ENCODE measurements at places on chromosomes 3 and 15.

DNA sequence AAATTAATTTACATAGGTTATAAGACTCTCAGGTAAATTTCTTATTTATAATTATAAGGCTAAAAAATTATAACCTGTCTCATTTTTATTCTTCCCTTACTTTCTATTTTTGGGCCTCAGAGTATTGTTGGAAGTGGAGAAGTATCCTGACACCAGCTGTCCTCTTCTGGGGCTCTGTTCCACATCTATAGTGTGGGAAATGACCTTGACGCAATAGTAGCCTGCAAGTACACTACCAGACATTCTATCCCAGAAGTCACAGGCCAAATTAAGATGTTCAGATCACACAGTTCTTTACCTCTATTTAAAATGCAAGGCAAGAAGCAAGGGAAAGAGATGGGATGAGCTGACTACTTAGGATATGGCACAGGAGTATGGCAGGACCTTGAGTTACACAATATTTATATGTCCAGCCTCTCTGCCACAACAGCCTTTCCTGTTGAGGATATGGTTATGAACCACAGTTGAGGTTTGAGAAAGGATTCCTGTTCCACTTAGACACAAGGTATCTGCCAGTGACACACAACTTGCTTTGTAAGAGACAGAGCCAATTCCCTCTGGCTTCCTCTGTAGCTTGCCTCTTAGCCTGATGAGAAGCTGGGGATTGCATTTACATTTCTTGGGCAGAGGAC, 158.0 kb upstream of the IL12A start:
- no peak for DNase-seq
- no peaks in the 10 kb centered on the region for H3K27me3 ChIP-seq
- H3K27ac ChIP-seq, result no peak overlapping the region
- H3K4me1 ChIP-seq, result peaks cover 12% of the 10 kb centered on the region
- H3K4me3 ChIP-seq, result no peak overlapping the region
- no peaks in the 10 kb centered on the region for H3K36me3 ChIP-seq

DNA sequence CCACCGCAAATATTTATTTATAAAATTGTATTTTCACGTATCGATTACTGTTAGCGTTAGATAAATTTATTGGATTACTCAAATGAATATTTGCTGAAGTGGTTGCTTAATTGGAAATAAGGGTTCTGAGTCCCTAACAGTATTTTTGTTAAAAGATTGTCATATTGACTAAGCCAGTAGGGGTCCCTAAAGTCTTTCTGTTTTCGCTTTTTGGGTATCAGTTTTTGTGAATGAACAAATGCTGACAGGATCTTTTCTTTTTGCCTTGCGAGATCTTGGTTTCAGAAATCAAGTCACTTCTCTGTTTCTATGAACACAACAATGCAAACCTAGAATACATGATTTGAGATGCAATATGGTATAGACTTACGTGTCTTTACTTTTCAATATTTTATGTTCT, 7.1 kb downstream of the RAD51 start:
- DNase-seq, result no peak
- H3K36me3 ChIP-seq, result peaks cover 31% of the 10 kb centered on the region
- peaks cover 5% of the 10 kb centered on the region for H3K4me1 ChIP-seq

GRCh38 chr3:96776818-96777217, 37.6 kb upstream of the EPHA6 start:
- no peak for DNase-seq
- no peaks in the 10 kb centered on the region for H3K36me3 ChIP-seq
- no peaks in the 10 kb centered on the region for H3K4me1 ChIP-seq

DNA sequence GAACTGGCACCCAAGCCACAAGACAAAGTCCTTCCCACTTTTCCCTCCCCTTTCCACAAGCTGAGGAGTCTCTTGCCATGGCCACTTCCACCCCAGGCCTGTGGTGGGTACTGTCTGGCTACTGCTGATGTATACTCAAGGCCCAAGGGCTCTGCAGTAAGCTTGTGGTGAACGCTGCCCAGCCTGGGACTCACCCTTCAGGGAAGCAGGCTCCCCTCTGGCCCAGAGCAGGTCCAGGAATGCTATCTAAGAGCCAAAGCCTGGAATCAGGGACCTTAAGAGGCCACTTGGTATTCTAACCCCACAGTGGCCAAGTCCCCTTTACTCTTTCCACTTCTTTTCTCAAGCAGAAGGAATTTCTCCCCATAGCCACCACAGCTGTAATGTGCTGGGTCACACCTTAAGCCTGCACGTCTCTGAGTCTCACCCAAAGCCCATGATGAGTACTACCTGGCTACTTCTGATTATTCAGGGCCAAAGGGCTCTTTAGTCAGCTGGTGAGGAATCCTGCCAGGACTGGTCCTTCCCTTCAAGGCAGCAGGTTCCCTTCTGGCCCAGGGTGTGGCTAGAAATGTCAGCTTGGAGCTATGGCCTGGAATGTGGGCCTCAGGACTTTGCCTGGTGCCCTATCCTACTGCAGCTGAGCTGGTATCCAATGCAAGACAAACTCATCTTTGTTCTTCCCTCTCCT, 4.0 kb downstream of the PATL2 start:
- no peak overlapping the region for H3K4me3 ChIP-seq
- no peak overlapping the region for H3K27ac ChIP-seq
- H3K4me1 ChIP-seq, result peaks cover 13% of the 10 kb centered on the region
- H3K27me3 ChIP-seq, result peaks cover 15% of the 10 kb centered on the region
- no peaks in the 10 kb centered on the region for H3K36me3 ChIP-seq

DNA sequence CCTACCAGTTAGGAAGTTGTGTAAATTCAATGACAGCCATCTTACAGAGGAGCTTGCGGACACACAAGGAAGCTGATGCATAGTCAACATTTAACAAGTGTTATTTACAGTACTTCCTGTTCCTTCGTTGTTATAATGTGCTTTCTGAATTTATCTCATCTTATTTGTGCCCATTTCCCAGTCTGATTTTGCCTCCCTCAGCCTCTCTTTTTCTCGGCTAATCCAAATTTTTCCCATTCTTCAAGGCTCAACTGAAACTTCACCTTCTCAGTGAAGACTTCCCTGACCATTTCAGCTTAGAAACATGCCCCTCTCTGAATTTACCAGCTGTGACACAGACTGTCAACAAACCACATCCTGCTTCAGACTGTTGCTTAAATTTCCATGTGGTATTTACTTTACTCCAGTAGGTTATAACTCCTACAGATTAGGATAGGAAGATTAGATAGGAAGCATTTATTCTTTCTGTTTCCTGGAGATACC, 55.7 kb upstream of the CP start:
- no peak for DNase-seq
- H3K4me1 ChIP-seq, result peaks cover 44% of the 10 kb centered on the region
- peak overlapping the region; percentile 17 for H3K27ac ChIP-seq
- H3K36me3 ChIP-seq, result no peaks in the 10 kb centered on the region

- H3K4me1 ChIP-seq, result peaks cover 63% of the 10 kb centered on the region
- peaks cover 7% of the 10 kb centered on the region for H3K36me3 ChIP-seq
- no peak overlapping the region for H3K4me3 ChIP-seq
- no peaks in the 10 kb centered on the region for H3K27me3 ChIP-seq
- no peak overlapping the region for H3K27ac ChIP-seq
These were observed 3.2 kb upstream of the FSIP1 start for GRCh38 chr15:39785841-39786240.

- DNase-seq, result no peak
- H3K36me3 ChIP-seq, result no peaks in the 10 kb centered on the region
- H3K4me3 ChIP-seq, result no peak overlapping the region
These were observed 73.6 kb downstream of the OXSM start for GRCh38 chr3:25863416-25863959.

DNA sequence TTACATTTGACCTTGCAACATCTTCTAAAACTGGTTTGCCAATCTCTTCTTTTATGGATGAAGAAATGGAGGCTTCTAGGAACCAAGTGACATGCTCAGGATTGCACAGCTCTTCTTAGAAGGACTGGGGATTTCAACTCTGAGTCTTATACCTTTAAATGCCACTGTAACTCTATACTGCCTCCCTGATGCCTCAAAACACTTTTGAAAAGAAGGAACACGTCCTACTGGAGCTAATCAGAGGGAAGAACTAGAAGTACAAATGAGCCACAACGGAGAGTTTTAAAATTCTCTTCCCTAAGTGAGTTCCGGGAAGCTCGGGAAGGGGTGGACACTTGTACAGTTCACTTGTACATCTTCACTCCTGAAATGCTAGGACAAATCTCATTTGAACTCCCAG, 949 bp upstream of the MITF start:
- H3K27ac ChIP-seq, result no peak overlapping the region
- peaks cover 17% of the 10 kb centered on the region for H3K4me1 ChIP-seq
- peaks cover 88% of the 10 kb centered on the region for H3K27me3 ChIP-seq
- no peaks in the 10 kb centered on the region for H3K36me3 ChIP-seq

DNA sequence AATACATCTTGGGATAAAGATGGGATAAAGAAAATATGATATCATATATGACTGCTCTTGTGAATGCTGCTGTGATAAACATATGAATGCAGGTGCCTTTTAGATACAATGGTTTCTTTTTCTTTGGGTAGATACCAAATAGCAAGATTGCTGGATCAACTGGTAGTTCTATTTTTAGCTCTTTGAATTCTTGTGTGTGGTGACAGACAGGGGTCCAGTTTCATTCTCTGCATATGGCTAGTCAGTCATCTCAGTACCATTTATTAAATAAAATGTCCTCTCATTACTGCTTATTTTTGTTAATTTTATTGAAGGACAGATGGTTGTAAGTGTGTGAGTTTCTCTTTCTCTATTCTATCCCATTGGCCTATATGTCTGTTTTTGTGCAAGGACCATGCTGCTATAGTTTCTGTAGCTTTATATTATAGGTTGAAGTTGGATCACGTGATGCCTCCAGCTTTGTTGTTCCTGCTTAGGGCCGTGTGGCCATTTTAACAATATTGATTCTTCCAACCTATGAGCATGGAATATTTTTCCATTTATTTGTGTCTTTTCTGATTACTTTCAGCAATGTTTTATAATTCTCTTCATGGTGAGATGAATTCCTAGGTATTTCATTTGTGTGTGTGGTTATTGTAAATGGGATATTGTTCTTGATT, 1089.8 kb upstream of the CADM2 start:
- no peak for DNase-seq
- no peaks in the 10 kb centered on the region for H3K4me1 ChIP-seq
- H3K36me3 ChIP-seq, result no peaks in the 10 kb centered on the region
- no peak overlapping the region for H3K27ac ChIP-seq

- DNase-seq, result no peak
- peaks cover 23% of the 10 kb centered on the region for H3K36me3 ChIP-seq
- no peak overlapping the region for H3K4me3 ChIP-seq
- no peak overlapping the region for H3K27ac ChIP-seq
These were observed 36.4 kb upstream of the ESYT3 start for GRCh38 chr3:138397983-138398382.

DNA sequence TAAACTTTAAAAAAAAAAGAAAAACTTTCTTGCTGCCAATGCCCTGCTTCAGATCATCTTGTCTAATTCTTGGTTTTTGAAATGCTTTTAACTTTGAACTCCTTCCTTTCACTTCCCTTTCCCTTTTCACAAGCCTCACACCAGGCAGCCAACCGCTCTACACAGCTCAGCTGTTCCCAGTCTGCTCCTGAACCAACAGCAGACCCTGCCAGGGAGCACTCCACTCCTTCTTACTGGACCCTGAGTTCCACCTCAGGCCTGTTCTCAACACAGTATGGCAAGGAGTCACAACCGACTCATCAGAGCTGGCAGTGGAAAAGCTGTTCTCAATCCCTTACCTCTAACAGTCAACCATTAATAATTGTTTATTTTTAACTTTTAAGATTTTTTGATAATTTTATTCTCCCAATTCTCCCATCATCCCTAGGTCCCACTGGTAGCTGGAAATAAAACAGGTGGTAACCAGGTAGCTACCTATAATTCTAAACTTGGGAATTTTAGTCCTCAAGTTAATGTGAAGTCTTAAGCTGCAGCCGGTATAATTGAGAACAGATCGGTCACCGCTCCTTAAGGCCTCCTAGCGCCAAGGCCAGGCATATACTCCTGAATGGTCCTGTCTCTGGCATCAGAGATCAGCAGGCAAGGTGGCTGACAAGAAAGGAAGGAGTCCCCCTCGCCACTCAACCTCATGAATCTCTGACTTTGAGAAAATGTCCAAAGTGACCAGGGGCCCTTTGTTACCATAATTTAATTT, 43.9 kb downstream of the BOC start:
- no peak overlapping the region for H3K4me3 ChIP-seq
- peak overlapping the region; percentile 93 for H3K27ac ChIP-seq
- H3K4me1 ChIP-seq, result peaks cover 83% of the 10 kb centered on the region
- peaks cover 92% of the 10 kb centered on the region for H3K36me3 ChIP-seq
- peaks cover 11% of the 10 kb centered on the region for H3K27me3 ChIP-seq

GRCh38 chr3:107915706-107916105, 175.1 kb downstream of the CD47 start:
- no peak for DNase-seq
- no peaks in the 10 kb centered on the region for H3K36me3 ChIP-seq
- H3K27ac ChIP-seq, result peak overlapping the region; percentile 31
- H3K4me3 ChIP-seq, result no peak overlapping the region
- peaks cover 13% of the 10 kb centered on the region for H3K4me1 ChIP-seq
- H3K27me3 ChIP-seq, result peaks cover 4% of the 10 kb centered on the region

DNA sequence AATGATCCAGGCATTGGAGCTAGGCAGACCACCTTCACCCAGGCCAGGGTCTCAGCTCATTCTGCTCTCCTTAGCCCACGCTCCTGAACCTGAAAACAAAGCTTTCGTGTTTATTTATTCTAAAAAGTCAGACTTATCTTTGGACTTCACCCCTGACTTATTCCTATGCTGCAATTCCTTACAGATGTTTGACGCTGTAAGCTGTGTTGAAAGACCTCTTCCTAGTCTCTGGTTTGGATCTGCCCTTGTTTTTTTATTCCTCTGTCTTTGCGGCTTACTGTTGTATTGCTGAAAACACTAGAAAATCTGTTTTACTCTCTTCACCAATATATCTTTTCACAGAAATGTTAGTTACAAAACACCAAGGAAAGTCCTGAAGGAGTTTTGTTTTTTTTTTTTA, 40.5 kb upstream of the LDHAL6B start:
- peak overlapping the region; percentile 90 for H3K27ac ChIP-seq
- H3K4me1 ChIP-seq, result peaks cover 68% of the 10 kb centered on the region
- H3K36me3 ChIP-seq, result peaks cover 49% of the 10 kb centered on the region

DNA sequence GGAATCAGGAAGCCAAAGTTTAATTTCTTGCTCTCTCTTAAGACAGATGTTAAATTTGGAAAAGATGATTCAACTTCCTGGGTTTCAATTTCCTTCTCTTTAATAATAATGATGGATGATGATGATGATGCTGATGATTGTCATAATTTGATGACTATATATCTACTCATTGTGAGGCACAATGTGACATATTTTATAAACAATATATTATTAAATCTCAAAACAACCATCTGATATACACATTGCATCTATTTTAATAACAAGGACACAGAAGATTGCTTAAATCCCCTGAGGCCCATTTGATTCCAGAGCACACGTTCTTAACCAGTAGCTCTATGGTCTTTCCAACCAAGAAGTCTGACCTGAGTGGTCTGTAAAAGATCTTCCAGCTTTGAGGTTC, 124.0 kb downstream of the CNTN6 start:
- H3K27me3 ChIP-seq, result peaks cover 4% of the 10 kb centered on the region
- no peak overlapping the region for H3K4me3 ChIP-seq
- no peak overlapping the region for H3K27ac ChIP-seq
- no peak for DNase-seq
- no peaks in the 10 kb centered on the region for H3K4me1 ChIP-seq
- H3K36me3 ChIP-seq, result no peaks in the 10 kb centered on the region

GRCh38 chr15:68801572-68802148, 19.0 kb downstream of the ANP32A start:
- no peak overlapping the region for H3K4me3 ChIP-seq
- peaks cover 47% of the 10 kb centered on the region for H3K36me3 ChIP-seq
- H3K27ac ChIP-seq, result no peak overlapping the region
- DNase-seq, result no peak
